ENCODE measurements at places on chromosomes 16 and 17.

DNA sequence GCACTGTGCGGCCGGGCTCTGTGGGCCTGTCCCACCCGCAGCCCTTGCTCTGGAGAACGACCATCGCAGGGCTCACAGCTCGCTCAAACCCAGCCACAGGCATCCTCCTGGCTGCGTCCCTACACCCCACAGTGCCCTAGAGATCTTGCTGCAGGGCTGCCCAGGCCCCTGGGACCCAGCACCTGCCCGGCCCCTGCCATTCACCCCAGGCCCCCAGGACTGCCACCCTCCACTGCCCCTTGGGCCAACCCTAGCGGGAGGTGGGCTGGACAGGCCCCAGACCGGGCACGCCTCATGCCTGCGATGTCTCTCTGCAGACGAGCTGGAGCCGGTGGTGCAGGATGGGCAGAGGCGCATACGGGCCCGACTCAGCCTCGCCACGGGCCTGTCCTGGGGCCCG lies 56.1 kb upstream of the ZC3H18 start:
- DNase-seq, result no peak

GRCh38 chr16:24191876-24192402 lies 64.2 kb upstream of the CACNG3 start:
- no peak for DNase-seq

- no peak for DNase-seq
Observed at GRCh38 chr16:65667011-65667578, 545.2 kb upstream of the CDH11 start.

GRCh38 chr16:12255473-12255872 lies 278.9 kb downstream of the SNX29 start:
- no peak for DNase-seq

GRCh38 chr17:74712301-74712700 lies 422 bp downstream of the CD300LF start:
- no peak for DNase-seq

- no peak for DNase-seq
Observed at GRCh38 chr16:82682767-82683166, 56.0 kb downstream of the CDH13 start.

GRCh38 chr17:67712375-67712774 lies 5.4 kb upstream of the NOL11 start:
- no peak for DNase-seq

DNA sequence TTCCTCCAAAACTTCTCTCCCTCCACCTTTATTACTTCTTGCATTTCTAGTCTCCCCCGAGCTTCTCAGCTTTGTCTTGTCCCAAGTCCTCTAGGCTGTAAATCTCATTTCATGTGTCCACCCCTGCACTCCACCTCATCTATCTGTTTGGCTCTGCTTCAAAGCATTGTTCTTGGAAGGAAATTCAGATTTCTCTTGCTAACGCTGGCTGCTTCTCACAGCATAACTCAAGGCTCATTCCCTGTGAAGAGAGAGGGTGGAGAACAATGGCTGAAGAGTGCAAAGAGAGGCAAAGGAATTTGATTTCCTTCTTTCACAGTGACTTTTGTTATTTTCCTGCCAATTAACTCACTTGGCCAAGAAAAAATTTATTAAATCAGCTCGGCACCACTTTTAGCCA lies 476.5 kb downstream of the TMEM114 start:
- DNase-seq, result no peak

DNA sequence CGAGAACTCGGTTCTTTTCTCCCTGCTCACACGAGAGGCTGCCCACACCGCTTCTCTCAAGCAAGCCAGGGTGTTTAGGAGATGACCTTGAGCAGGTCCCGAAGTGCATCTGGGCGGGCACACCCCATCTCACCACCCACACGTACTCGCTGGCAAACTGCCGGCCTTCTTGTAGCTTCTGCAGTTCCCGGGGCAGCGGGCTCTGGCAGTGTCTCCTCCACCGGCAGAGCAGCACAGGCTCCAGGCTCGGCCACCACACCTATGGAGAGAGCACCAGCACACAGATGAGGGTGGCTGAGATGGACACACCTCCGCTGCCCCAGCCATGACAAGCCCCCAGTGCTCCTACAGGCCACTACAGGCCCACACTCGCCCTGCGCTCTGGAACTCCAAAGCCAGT lies 23.5 kb downstream of the ZNF276 start:
- no peak for DNase-seq

DNA sequence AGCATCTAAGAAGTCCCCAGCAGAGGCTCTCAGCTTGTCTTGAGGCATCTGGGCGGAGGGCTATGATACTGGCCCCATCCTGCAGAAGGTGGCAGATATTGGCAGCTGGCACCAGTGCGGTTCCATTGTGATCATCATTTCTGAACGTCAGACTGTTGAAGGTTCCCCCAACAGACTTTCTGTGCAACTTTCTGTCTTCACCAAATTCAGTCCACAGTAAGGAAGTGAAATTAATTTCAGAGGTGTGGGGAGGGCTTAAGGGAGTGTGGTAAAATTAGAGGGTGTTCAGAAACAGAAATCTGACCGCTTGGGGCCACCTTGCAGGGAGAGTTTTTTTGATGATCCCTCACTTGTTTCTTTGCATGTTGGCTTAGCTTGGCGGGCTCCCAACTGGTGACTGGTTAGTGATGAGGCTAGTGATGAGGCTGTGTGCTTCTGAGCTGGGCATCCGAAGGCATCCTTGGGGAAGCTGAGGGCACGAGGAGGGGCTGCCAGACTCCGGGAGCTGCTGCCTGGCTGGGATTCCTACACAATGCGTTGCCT lies at the start of gene CIITA:
CIITA (plus strand) TSS at position 404 of the 543 bp plus-strand sequence; CDS start at position 533, 129 bp downstream.
- peak; percentile 61 for DNase-seq

DNA sequence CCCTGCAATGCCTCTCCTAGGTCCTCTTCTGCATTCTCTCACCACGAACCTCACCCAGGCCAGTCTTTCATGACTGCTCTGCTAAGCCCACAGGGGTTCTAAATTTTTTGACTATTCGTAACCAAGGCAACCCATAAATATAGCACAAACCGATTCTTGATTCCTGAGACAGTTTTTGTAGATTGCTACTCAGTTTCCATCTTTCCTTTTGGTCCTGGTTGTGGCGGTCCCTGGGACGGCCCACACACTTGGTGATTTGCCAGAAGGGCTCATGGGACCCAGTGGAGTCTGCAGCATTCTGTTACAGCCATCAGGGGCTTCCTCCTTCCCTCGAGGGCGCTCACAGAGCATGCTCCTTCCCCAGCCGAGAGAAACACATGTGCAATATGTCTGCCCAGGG lies 23.4 kb upstream of the MGAT5B start:
- no peak for DNase-seq

GRCh38 chr17:3978421-3979289 lies 14.4 kb upstream of the ATP2A3 start:
- DNase-seq, result no peak

DNA sequence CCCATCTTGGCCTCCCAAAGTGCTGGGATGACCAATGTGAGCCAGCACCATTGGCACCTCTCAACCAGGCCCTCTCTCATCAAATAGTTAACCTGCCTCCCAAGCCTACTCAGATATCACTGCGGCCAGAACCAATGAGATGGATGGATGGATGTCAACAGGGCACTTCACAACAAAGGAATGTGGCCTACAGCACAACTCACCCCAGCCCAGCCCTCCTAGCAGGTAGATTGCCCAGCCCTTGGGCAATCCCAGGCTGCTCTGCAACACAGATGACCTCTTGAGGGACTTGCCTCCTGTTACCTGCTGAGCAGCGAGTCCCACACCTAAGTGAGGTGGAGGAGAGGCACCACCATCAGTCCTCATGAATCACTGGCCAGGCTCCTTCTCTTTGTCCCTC lies 22.6 kb upstream of the KIFC3 start:
- DNase-seq, result no peak

DNA sequence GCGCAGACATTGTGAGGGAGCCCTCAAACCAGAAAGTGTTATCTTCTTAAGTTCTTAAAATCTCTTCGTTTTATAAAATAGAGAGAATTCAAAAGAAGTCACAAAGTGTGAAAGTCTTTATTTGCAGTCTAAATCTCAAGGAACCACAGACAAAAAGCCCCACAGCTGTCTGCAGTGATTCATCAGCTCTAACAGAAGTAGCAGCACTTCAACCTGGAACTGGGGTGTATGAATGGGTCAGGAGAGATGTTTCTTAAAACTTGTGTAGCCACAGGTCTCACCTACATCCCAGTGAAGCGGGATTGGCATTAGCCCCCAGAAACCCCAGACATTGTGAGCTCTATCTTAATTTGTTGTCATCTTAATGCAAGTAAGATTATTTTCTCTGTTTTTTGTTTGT lies 61.1 kb downstream of the CDYL2 start:
- DNase-seq, result no peak

GRCh38 chr17:74805591-74805991 lies 29.4 kb upstream of the NAT9 start:
- no peak for DNase-seq

- DNase-seq, result no peak
Observed at GRCh38 chr17:40100419-40100668, at the start of gene NR1D1. TSS of gene NR1D1 (minus strand) at chr17:40100589. CDS start at chr17:40100094, 495 bp downstream.

DNA sequence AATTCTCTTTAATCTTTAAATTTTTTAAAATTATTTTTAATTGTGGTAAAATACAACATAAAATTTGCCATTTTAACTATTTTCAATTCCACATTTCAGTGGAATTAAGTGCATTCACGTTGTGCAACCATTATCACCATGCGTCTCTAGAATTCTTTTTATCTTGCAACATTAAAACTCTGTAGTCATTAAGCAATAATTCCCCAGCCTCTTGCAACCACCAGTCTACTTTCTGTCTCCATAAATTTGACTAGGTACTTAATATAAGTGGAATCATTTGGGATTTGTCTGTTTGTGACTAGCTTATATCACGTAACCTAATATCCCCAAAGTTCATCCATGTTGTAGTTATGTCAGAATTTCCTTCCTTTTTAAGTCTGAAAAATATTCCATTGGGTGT lies 79.1 kb downstream of the TAOK1 start:
- no peak for DNase-seq

DNA sequence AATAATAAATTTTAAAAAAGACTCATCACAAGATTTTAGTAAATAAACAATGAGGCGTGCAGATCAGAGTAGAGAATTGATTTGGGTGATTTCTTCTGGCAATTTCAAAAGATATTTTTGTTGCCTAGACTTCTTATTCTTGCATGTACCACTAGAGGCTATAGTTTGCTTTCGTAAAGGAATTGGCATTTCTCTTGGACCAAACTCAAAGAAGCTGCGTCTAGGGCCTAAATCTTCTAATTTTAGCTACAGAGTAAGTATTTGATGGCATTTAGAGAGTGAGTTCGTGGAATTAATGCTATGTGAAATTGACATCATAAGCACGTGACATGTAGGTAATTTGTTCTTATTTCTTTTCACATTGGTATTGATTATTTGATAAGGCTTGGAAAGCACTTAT lies 24.4 kb upstream of the ABCC11 start:
- no peak for DNase-seq

DNA sequence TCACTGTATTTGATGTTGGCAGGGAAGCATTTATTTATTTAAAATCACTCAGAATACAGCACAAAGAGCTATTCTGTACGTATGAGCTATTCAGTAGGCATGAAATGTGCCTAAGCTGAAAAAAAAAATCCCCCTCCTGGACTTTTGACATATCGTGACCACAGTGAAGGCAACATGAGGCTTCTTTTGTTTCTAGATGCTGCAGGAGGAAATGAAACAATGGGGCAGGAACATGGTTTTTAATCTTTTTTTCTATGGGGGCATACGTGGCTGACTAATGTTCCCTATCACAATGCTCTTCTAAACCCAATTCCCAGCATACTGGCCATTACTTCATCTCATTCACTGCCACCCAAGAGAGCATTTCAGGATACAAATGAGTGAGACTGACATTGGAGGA lies 191.0 kb upstream of the PMFBP1 start:
- DNase-seq, result no peak

- DNase-seq, result no peak
Observed at GRCh38 chr17:74677558-74678466, 34.9 kb downstream of the CD300LF start.

- DNase-seq, result no peak
Observed at GRCh38 chr16:12898551-12898950, 2.8 kb upstream of the SHISA9 start.

DNA sequence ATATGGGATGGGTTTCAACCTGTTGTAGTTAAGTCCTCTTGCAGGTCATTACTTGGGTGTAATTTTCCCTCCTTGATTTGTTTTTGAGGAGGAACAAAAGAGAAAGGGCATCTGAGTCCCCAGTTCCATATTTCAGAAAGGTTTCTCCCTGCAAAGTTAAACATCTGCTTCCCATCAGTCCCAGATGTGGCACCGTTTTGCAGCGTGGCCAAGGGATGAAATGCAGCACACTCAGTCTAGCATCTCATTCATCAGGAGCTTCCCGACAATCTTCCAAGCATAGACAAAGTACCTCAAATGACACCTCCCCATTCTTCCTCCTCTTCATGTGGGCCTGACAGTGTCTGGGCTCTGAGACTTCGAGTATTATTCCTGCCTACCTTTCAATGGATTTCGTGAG lies 363.7 kb upstream of the SOX9 start:
- no peak for DNase-seq

GRCh38 chr16:1174477-1175357 lies 21.8 kb downstream of the CACNA1H start:
- no peak for DNase-seq

- no peak for DNase-seq
Observed at GRCh38 chr16:51497541-51498211, 346.6 kb upstream of the SALL1 start.

- DNase-seq, result peak; percentile 19
Observed at GRCh38 chr17:82932518-82933310, 92.9 kb upstream of the ZNF750 start.

DNA sequence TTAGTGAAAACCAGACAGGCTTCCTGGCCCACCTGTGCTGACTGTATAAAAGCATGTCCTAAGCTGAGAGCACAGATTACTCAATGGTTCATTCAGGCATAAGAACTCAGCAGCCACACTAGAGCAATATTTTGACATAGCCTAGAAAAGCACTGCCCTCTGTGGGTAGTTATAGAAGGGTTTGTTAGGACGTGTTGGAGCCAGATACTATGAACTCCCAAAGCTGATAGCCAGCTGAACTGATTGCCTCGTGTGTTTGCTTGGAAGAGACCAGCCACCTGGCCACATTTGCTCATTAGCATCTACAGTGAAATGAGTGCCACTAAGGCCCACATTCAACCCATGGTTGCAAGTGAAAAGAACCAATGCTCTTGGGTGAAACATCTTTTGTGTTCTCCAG lies 30.8 kb upstream of the ABCA5 start:
- DNase-seq, result no peak
